ENCODE measurements at places on chromosomes 11 and 22.

- DNase-seq: no peak
Measured at GRCh38 chr11:73553266-73553665, 44.6 kb downstream of the FAM168A start.

GRCh38 chr11:73295241-73295995 lies 12.7 kb upstream of the ARHGEF17 start:
- DNase-seq: peak; percentile 25

GRCh38 chr11:7347611-7348431 lies 96.1 kb downstream of the SYT9 start:
- no peak for DNase-seq

GRCh38 chr11:122240638-122241037 lies 124.6 kb upstream of the BLID start:
- no peak for DNase-seq

GRCh38 chr11:2325123-2325522 lies 23.3 kb downstream of the TSPAN32 start:
- DNase-seq: no peak

GRCh38 chr22:33746501-33746928 lies 173.8 kb downstream of the LARGE1 start:
- DNase-seq: no peak

DNA sequence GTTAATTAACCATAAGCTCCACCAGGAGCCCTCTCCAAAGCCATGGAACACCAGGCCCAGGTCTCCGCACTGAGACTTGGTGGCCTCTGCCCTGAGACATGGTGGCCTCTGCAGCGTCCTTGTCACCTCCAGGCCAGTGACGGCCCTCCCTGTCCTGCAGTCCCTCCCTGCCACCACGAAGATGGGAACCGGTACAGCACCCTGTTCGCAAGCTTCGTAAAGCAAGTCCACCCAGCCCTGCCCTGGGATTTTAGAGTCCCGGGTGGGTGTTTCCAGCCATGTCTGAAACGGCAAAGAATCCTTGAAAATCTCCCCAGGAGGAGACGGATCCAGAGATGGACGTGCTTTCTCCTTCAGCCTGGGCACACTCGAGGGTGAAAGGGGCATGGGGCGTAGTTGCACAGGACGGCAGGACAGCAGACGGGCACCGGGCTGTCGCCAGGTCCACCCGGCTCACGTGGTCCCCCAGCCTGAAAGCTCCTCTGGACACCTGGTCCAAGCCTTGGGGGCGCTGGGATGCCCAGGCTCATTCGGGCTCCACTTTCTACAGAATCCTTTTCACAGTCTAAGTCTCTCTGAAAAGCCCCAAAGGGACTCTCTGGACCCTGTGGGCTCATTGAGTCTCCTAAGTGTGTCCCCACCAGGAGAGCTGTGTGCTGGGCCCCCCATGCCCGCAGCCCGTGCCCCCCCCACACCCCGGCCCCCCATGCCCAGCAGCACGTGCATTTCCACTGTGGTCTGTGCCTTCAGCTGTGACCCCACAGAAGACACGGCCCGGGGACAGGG lies 456.2 kb downstream of the BRD1 start:
- DNase-seq: no peak

DNA sequence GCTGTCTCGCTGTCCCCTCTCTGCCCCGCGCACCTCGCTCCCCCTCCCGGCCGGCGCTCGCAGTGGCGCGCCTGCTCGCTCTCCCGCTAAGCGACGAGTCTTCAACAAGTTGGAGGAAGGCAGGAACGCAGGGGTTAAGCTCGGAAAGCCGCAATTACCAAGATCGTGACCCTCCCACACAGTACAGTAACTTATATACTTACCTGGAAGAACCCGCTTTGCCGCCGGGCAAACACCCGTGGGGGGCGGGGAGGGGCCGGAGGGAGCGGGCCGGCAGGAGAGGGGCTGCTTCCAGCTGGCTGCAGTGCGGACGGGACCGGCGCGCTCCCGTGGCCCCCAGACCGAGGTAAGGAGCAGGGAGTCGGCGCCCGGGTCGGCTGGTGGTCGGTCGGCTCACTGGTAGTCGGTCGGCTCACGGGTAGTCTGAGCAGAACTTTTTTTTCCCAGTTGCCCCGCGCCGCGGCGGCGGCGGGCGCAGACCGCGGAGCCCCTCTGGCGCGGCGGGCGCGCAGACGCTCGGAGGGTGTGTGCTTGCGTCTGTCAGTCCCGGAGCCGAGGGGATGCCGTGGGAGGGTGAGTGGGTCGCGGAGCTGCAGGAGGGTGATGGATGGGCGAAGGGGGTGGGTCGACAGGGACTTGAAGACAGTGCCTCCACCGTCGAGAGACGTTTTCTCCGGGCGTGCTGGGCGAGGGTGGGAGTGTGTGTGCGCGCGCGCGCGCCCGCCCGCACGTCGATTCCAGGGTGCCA lies 101.2 kb upstream of the HSD17B12 start:
- peak; percentile 17 for DNase-seq

DNA sequence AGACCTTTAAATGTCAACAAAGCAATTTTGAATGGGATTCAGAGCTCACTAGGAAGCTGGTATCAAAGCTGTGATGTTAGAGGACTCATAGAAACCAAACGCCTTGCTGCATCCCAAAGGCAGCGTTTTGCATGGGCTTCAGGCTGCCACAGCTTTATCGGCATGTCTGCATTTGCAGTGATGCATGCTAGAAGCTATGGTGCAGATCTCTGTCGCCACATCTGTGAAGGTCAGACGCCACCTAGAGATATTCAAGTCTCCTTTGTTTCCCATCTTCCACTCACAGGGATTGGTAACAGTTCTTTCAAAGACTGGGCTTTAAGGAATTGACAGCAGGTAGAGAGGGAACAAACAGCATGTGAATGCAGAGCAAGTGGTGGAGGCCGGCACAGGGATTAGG lies 47.8 kb downstream of the NTM start:
- DNase-seq: no peak

DNA sequence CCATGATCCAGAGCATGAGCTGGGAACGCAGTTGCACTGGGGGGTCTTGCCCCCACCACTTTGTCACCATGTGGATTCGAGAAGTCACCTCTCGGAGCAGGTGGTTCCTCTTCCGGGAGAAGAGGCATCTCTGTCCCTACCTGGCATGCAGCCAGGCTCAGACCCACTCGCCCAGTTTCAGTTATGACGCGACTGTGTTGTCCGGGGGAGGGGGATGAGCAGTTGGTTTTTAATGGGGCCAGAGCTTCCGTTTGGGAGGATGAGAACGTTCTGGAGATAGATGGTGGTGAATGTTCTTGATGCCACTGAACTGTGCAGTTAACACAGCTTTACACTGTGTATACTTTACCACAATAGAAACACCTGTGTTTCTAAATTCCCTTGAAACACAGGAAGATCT lies 41.5 kb downstream of the DHCR7 start:
- DNase-seq: no peak

- no peak for DNase-seq
Measured at GRCh38 chr11:71236836-71237475, 15.4 kb downstream of the SHANK2 start.

DNA sequence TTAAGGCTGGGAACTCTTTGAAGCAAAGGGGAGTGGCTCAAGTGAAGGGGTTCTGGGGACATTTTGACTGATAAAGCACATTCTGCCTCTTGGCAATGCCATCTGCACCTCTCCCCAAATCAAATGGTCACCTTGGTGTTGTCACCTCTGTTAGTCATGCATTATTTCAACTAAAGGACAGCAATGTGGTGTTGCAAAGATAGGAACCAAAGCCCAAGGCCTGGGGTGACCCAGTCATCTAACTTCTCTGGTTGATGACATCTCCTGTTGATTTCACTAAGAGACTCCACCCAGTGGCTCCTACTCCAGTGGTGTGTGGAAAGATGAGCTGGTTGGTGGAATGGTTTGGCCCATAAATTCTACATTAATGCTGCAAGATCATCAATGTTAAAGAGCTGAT lies 7.8 kb upstream of the MS4A1 start:
- no peak for DNase-seq

- DNase-seq: no peak
Measured at GRCh38 chr22:27629908-27630673, 171.5 kb downstream of the MN1 start.

GRCh38 chr11:36411202-36411640 lies 98.9 kb downstream of the TRAF6 start:
- no peak for DNase-seq

DNA sequence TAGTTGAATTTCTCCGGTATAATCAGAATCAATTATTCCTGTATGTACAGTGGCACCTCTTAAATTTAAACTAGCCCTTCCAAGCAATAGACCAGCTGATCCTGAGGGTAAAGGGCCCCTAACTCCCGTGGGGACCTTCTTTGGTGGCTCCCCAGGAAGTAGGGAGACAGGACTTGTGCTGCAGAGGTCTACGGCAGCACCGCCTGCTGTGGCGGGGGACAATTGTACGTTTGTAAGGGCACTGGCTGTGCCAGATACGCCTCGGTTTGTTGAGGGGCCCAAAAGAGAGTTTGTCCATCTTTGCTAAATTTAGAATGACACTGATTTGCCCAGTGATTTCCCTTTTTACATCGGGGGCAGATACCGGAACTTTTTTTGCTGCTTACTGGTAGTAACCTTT lies 5.9 kb upstream of the DNAJB13 start:
- no peak for DNase-seq

DNA sequence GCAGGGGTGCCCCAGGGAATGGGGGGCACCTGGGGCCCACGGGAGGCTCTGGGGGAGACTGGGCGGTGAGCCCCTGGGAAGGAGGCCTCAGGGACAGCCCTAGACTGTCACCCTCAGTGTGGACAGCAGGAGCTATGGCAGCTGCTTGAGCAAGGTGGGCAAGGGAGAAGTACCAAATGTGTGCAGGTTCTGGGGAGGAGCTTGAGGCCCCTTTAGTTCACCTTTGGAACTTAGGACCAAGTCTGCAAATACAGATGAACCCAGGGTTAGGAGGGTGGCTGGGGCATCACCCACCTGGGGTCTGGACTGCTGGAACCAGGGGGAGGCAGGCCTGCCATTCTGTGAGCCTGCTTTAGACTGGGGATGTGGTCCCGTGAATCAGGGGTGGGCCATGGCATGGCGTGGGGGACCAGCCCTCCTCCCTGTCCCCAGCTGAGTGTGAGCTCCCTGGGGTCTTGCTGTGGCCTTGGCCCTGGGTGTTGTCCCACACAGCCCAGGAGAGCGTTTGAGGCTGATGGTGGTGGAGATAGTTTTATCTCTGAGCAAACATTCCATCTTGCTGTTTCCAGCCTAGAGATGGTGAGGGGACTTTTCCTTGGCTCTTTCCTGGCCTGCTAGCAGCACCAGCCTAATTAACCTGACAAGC lies 122.3 kb downstream of the KCNQ1 start:
- DNase-seq: no peak

- no peak for DNase-seq
Measured at GRCh38 chr11:15471895-15472799, 357.4 kb downstream of the INSC start.

- no peak for DNase-seq
Measured at GRCh38 chr22:46857142-46857884, 94.9 kb downstream of the TBC1D22A start.

DNA sequence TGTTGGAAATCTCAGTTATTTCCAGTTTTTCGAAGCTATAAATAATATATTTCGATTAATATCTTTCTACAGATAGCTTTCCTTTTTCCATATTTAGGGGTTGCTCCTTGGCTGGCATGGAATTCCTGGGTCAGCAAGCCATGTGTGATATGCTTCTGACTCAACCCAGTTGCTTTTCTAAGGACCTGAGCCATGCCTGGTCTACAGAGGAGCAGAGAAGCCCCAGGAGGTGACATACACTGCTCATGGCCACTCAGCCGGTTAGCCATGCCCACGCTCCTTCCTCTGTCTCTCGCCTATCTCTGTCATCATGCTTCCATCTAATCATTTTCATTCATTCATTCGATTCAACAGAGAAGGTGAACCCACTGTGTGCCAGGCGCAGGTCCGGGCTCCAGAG lies 23.2 kb upstream of the PDGFB start:
- no peak for DNase-seq

- no peak for DNase-seq
Measured at GRCh38 chr11:115132436-115133228, 371.6 kb downstream of the CADM1 start.

DNA sequence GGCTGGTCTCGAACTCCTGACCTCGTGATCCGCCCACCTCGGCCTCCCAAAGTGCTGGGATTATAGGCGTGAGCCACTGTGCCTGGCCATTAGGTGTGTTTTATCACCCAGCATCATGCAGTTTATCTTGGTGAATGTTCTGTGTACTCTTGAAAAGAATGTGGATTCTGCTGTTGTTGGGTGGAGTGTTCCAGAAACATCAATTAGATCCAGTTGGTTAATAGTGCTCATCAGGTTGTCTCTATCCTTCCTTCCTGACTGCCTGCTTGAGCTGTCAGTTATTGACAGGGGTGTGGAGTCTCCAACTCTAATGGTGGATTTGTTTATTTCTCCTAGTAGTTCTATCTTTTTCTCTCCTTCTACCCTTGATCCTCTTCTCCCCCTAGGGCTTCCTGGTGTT lies 30.2 kb upstream of the PPP6R3 start:
- DNase-seq: no peak

DNA sequence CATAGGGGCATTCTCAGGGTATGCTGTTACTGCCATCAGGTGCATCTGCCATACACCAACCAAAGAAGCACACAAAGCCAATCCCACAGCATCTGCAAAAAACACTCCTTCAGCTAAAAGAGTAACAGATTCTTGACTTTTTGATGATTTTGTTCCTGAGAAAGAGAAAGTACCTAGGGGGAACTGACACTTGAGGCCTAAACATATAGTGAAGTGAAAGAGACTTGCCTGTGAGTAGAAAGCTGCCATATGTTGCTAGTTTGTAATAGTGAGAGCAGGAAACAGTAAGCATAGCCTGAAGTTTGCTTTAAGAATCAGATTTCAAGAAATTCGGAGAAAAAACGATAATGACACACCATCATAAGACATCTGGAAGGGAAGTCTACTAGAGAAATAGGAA lies 97.9 kb upstream of the CTSC start:
- no peak for DNase-seq

DNA sequence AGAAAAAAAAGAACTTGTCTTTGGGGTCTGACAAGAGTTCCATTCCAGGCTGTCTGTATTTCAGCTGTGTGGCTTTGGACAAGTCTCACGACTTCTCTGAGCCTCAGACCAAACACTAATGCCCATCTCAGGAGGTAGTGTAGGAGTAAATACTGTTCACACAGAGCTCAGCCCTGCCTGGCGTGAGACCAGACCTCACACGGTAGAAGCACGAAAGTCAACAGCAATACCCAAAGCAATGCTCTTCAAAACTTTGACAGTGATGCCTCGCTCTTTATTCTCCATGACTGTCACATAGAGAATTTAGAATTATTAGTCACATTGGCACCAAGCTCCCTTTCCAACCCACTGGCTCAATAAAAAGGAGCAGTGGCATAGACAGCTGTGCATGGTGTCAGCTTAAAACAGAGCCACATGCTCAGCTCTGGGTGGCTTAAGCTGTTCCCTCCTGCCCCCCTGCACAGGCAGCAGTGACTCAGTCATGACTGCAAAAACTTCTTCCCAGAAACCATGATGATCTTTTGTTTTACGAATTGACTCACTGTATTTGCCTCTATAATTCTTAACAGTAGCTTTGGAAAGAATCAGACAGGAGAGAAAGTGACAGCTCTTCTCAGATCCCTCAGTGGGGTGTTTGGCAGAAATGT lies 74.0 kb upstream of the PHF21B start:
- no peak for DNase-seq

DNA sequence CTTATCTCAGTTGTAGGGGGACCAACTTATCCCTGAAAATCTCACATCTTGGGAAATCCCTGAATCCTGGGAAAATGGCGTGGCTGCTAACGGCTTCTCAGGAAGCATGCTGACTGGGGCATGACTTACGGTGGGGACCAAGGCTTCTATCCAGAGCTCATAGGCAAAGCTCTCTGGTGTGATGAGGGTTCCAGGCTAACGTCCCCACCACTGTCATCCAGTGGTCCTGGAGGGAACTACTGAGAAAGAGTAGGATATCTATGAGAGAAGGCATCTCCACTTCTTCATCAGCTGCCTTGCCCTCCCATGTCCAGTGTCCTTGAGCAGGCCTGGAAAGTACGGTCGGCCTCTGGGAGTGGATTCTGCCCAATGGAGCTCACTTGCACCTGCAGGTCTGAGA lies 210.4 kb upstream of the B3GAT1 start:
- DNase-seq: no peak
